ENCODE measurements at places on chromosomes 6 and 20.

- no peak for DNase-seq
Observed at GRCh38 chr6:165117121-165117520, 192.3 kb downstream of the C6orf118 start.

GRCh38 chr6:105492706-105493673 is 90.1 kb upstream of the PREP start:
- no peak for DNase-seq

DNA sequence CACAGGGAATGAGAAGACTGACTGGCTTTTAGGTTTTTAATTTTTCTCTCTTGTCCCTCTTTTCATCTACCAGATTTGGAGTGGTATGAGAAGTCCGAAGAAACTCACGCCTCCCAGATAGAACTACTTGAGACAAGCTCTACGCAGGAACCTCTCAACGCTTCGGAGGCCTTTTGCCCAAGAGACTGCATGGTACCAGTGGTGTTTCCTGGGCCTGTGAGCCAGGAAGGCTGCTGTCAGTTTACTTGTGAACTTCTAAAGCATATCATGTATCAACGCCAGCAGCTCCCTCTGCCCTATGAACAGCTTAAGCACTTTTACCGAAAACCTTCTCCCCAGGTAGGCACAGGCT is 644 bp downstream of the MAD2L1BP start:
- DNase-seq: peak; percentile 15

- DNase-seq: no peak
Observed at GRCh38 chr6:44217332-44218143, 812 bp downstream of the MYMX start.

GRCh38 chr6:20404641-20405032 is 3.0 kb downstream of the E2F3 start:
- DNase-seq: peak; percentile 80

GRCh38 chr6:14141351-14142062 is 23.9 kb downstream of the CD83 start:
- DNase-seq: no peak

All from activated CD4-positive, alpha-beta T cell treated with anti-CD3 and anti-CD28 coated beads for 48 hours (primary cell).